ENCODE measurements at places on chromosomes 4 and X. TPM values are rescaled to one million over a fixed set of nuclear protein-coding genes. Genes with fewer than 3 reads are reported as not detected.

GRCh38 chr4:189050643-189051042 is 890.0 kb upstream of the FRG1 start:
- DNase-seq, result no peak

DNA sequence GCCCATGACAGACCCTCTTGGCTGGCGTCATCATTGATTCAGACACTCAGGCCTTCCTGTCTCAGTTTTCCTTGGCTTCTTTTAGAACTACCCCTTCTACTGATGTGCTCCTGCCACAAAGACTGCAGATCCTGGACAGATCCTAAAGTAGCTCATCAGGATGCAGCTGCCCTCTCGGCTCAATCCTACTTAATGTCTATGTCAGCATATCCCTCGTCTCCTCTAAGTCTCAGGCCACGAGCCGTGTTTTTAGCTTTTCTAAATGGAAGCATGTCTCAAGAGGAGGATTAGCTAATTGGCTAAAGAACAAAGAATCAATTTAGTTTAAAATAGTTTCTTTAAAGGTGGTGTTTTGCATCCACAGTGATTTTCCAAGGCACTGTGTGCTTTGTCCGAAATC is 447.7 kb downstream of the STIM2 start:
- DNase-seq, result no peak

- DNase-seq, result no peak
Measured at GRCh38 chr4:113276464-113277170, 227.2 kb downstream of the ANK2 start.

MAPK10 gene
- total RNA-seq, result 34.5 TPM

RAB39B gene
- 1.2 TPM for total RNA-seq

SPON2 gene
- 51.4 TPM for total RNA-seq

GRCh38 chr4:127870688-127871087 is 10.0 kb upstream of the PLK4 start:
- DNase-seq, result peak; percentile 65

DNA sequence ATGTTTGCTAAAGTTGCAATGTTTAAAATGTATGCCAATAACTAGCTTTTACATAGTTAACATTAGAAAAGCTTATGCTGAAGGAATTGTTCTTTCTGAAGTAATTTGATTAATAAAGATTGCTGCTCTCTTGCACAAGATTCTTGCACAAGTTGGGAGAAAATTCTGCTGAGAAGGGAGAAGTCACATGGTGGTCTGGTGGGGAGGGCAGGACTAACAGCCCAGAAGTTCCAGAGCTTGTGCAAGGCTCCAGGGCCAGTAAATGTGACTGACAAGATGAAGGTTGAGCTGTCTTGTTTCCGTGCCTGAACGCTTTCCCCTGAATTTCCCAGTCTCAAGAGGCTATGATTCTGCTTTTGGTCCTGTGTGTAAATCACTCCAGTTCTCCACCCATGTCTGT is 112.9 kb upstream of the VCX start:
- DNase-seq, result no peak

- peak; percentile 27 for DNase-seq
Measured at GRCh38 chr4:180028682-180029081, 2214.5 kb upstream of the TENM3 start.

- DNase-seq, result no peak
Measured at GRCh38 chr4:152468408-152468807, 67.5 kb downstream of the FBXW7 start.

MED12 gene
- 188 TPM for total RNA-seq

CXCL3 gene
- total RNA-seq, result 22.4 TPM

DNA sequence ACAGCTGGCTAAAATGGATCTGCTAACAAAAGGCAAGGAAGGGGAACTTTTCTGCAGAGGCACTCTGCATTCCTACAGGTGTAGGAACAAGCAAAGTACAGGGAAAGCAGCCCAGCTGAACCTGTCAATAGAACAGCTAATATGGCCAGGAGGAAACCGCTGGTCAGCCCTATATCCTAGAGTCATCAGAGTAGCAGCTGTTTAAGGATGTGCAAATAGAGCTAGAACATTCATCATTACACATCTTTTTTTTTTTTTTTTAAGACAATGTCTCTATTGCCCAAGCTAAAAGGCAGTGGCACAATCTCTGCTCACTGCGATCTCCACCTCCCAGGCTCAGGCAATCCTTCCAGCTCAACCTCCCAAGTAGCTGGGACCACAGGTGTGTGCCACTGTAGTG is 163.0 kb downstream of the BTC start:
- no peak for DNase-seq

DNA sequence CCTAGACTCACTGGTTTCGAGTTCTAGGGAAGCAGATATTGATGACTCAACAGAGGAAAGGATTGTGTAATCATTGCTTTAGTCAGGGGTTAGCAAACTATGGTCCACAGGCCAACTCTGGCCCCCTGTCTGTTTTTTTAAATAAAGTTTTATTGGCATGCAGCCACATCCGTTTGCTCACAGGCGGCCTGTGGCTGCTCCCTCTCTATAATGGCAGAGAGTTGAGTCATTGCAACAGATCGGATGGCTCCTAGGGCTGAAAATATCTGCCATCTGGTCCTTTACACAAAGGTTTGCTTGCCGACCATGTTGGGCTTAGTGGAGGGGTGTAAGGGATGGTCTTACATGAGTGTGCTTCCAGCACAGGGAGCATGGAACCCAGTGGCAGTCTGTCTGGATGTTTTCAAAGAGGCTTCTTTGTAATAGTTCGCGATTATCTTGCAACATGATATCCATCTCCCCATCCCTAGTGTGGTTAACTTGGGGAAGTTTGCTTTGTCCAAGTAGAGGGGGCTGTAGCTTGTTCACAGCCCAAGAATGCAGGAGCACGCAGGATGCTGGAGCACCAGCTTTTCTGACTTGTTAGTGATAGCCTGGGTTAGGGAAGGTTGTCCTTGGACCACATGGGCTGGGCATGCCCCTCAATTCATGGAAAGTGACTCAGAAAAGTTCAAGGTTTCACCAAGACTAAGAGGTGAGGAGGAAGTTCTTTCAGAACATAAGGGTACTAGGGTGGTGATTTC is 59.3 kb upstream of the CLDN34 start:
- no peak for DNase-seq

DNA sequence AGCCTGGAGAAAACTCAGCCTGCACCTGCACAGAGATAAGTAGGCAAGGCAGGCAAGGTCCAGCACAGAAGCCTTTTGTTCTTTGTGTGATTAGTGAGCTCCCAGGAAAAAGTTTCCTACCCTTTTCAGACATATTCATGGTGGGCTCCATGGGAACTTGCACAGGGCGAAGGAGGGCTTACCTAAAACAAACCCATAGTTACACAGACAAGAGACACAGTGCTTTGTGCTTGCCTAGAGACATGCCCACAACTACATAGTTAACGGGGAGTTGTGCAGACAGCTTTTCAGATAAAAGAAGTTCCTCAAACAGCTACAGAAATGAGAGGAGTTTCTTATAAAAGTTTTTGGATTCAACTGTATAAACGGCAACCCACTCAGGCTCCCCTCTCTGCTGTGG is 180.5 kb downstream of the GLUD2 start:
- no peak for DNase-seq

DNA sequence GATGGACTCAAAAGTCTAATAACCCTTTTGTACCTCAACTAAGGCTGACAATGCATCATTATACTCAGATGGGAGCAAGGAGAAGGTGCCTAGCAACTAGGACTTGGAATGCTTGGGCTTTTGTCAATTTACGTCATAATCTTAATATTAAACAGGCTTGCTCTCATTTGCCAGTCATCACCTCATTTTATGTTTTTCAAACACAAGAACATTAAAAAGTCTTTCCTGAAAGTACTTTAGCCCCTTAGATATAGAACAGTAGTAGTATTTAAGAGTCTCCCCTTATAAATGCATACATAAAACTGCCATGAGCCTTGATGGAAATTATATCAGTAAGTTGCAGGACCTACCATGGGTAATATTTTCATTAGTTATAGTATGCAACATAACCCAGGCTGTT is 150.7 kb upstream of the INTU start:
- no peak for DNase-seq

- DNase-seq, result no peak
Measured at GRCh38 chrX:42456176-42456700, 321.7 kb downstream of the PPP1R2C start.

DNA sequence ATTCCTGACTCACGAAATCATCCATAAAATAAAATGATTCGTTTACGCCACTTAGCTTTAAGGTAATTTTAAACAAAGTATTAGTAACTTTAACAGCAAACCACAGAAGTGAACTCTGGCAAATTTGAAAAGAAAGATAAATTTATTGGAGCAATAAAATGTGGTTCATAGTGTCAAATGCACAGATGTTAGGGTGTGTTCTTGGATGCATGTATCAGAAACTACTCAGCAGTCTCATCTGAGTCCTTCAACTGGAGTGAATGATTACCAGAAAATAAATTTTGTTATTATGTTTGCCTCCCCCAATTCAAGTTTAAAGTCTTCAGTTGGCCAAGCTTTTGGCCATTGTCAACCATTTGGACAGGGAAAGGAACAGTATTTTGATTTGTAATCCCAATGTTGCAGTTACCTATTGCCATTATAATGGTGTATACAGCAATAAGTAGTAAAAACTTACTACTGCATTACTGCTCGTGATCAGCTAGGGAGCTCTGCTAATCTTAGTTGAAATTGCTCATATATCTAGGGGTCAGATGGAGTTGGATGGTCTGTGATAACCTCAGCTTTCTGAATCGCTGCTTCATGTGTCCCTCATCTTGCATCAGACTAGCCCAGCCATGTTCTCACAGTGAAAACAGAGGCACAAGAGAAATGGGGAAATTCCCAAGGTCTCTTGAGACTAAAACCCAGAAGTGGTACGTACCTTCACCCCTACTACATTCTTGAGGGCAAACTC is 254.6 kb upstream of the KCNIP4 start:
- DNase-seq, result no peak

DNA sequence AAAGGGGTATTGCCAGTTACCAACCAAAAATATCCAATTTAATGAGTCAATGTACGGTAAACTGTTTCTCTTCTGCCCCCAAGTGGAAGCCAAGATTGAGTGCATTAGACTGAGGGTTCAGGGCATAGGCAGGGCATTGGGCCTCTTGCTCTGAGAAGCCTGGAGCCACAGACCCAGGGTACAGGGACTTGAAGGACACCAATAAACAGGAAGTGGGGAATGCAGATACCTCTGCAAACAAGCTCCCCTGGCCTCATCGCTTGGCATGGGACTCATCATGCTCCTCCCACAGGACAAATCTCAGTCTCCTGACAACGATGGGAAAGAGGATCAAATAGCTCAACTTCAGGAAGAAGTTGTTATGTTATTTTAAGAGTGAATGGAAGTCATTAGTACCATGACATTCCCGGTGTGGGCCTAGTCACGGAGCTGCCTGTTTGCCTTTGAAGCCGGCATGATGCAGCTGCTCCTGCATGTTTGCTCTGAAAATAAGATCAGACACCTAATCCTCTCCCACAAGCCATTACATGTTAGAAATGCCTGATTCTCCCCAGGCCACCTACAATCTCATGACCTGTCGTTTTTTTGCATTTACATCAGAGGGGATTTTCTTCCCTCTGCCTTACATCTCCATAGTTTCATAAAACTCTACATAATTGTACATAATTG is 224.2 kb downstream of the RCHY1 start:
- no peak for DNase-seq

ACE2 gene
- 4.1 TPM for total RNA-seq

DNA sequence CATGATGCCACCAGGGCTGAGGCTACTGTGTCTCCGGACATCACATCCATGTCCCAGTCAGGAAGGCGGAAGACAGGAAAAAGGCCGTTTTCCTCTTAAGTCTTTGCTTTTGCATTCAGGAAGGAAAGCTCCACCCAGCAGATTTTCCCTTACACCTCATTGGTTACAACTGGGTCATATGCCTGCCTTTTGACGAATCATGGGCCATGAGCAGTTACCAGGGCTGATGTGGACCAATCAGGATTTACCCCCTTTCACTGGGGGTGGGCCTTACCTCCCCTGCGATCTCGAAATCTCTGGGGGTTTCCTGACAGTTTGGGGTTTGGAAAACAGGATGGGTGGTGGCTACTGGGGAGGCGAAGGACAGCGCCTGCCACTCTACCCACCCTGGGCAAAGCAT is 52.5 kb upstream of the GRPEL1 start:
- no peak for DNase-seq

DNA sequence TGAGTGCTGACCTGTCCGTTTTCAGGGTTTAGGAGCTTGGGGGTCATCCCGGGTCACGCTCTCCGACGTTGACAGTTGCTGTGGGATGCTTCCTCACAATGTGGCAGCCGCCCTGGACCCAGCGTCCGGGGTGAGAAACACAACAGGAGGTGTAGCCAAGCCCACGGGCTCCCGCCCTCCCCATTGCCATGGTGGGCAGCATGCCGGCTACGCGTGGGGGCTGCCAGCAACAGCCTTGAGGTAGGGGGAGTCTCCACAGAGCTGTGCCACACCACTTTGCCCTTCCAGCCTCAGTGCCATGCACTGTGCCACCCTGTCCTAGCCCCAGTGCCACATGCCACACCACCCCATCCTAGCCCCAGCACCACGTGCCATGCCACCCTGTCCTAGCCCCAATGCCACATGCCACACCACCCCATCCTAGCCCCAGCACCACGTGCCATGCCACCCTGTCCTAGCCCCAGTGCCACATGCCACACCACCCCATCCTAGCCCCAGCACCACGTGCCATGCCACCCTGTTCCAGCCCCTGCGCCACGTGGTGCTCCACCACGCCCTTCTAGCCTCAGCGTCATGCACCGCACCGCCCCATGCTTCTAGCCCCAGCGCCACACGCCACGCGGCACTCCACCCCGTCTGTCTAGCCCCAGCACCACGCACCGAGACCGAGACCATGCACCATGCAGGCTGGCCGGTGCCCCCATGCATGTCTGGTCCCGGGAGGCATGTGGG is 8.5 kb upstream of the HGFAC start:
- no peak for DNase-seq

- no peak for DNase-seq
Measured at GRCh38 chr4:76458297-76458696, 23.3 kb downstream of the SHROOM3 start.

GRCh38 chrX:106791495-106791894 is 11.0 kb upstream of the TBC1D8B start:
- no peak for DNase-seq

- no peak for DNase-seq
Measured at GRCh38 chr4:8773124-8773931, 98.3 kb downstream of the HMX1 start.

DNA sequence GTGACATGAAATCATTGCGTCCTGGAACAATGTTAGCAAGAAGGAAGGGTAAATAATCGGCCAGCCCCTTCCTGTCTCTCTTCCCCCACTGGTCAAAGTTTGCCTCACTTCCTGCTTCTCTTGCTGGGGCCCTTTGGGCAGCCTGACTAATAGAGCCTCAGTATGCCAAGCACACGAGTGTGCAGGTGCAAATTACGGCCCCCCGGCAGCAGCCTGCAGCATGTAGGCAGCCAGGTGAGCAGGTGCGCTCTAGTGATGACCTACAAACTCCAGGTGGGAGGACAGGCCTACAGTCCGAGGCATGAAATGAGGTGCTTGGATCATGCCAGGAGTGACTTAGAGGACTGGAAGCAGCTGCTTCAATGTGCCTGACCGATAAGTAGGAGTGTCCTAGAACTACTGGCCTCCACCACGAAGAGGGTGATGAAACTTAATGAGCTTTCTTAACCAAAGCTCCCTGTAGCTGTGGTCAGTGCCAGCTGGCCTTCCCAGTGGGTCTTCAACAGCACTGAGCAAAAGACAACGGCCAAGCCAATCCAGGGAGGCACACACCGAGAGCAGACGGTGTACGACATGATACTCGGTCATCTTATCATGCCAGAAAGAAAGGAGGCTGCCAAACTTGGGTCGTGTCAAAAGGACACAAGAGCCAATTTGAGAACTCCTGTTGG is 26.1 kb upstream of the FAT1 start:
- DNase-seq, result no peak

All from upper lobe of left lung (tissue), 6 donors.